ENCODE measurements at places on chromosomes 16 and 17.

- DNase-seq: no peak
Observed at GRCh38 chr16:79362300-79362970, 238.1 kb downstream of the MAF start.

- no peak for DNase-seq
Observed at GRCh38 chr16:16881814-16882213, 502.9 kb downstream of the NPIPA7 start.

GRCh38 chr17:2701996-2702741 is 9.4 kb downstream of the CLUH start:
- no peak for DNase-seq

DNA sequence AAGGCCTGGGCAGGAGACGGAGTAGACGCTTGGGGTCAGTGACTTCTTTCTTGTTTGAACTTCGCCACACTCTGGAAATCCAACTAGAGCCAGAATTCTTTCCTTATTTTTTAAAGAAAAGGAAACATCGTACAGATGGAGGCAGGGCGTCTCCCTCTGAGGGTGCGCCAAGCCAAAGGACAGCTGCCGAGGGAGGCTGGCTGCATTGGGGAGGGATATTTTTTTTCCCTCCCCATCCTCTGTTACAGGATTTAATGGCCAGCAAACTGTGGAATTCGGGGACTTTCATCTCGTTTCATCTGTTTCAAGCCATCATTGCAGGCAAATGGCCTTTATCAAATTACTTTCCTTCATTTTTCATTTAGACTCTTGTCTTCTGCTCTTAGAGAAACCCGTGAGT is 15.9 kb downstream of the CDK5R1 start:
- DNase-seq: no peak

Data from T47D (cell line).